ENCODE measurements at places on chromosomes 5 and 9.

GRCh38 chr9:125632321-125633115, 74.5 kb downstream of the MAPKAP1 start:
- DNase-seq = no peak

GRCh38 chr9:126704157-126704891, 90.6 kb downstream of the LMX1B start:
- DNase-seq = no peak

DNA sequence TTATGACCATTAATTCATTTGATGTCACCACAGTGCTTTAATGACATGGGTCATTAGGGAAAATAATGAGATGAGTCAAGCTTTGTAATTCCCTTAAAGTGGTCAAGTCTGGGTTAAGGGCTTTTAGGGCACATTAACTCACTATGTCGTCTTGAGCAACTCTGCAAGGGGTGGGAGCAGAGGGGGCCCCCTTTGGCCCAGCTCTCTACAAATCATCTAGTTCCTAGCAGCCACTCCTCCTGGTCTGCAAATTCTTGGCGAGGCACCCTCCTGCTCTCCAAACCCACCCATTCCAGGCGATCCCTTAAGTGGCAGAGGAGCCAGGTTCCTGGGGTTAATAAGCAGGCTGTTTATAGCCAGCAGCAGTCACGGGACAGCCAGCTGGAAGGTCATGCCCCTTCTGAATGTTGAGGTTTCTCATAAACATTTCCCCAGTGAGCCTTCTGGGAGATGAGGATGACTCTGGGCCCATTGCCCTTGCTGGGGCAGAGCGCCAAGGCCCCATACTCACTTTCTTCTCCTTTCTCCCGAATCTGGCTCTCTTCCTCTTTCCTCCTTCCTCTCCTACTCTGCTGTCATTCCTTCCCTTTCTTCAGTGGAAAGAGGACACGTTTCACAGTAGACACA, 14.3 kb upstream of the GPX3 start:
- DNase-seq = no peak

DNA sequence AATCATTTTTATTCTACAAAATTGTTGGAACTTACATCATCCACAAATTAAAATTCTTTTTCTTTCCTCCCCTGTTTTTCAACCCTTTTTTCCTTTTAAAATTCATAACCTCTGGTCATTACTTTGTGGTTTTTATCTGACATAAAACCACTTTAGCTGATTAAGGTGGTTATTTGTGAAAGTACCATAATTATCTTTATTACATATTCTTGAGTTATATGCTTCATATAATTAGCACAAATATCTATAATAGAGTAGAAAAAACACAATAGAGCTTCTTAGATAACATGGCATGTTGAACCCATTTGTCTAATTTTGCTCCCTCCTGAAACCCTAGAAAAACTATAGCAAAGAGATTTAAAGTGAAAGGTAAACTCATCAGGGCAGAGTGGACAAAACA, 22.9 kb upstream of the PPIC start:
- DNase-seq = no peak

GRCh38 chr5:174409070-174409469, 315.3 kb upstream of the MSX2 start:
- peak; percentile 25 for DNase-seq

DNA sequence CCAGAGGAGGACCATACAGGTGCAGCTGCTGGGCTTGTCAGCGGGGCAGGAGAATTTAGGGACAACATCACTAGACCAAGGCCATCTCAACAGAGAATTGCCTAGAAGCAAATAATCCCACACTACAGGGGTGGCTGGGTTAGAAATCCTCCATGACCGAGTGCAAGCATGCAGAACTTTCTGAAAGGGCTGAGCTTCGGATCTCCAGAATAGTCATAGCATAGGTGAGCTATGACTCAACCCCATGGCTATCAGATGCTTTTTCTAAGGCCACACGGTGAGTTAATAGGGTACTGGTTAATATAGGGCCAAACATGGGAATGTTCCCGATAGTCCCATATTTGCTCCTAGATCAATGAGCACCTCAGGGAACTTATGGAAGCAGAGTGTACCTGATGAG, 4.2 kb downstream of the KCNIP1 start:
- DNase-seq = no peak

GRCh38 chr9:114820776-114821501, 15.1 kb upstream of the TNFSF15 start:
- DNase-seq = no peak

- DNase-seq = no peak
Observed at GRCh38 chr5:159132429-159133040, 32.8 kb upstream of the EBF1 start.

- DNase-seq = no peak
Observed at GRCh38 chr9:132199056-132199455, 37.2 kb downstream of the NTNG2 start.

DNA sequence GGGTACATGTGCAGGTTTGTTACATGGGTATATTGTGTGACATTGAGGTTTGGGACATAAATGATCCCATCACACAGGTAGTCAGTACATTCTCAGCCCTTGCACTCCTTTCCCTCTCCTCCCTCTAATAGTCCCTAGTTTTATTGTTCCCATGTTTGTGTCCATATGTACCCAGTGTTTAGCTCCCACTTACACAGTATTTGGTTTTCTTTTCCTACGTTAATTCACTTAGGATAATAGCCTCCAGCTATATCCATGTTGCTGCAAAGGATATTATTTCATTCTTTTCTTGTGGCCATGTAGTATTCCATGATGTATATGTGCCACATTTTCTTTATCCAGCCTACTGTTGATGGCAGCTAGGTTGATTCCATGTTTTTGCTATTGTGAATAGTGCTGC, 27.4 kb downstream of the CNOT6 start:
- DNase-seq = no peak

DNA sequence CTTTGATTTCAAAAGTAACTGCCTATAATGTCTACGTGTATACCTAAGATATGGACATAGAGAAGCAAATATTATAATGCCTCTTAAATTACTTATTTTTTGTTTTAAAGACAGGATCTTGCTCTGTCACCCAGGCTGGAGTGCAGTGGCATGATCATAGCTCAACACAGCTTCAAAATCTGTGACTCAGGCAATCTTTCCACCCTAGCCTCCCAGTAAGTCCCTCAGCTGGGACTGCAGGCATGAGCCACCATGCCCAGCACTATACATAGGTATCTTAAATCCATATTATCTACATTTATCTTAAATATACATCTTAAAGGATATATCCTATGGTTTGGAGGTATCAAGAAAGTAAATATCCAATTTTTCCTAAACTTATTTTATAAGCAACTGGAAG, 261.2 kb downstream of the ARL15 start:
- no peak for DNase-seq

GRCh38 chr9:126681336-126681735, 67.6 kb downstream of the LMX1B start:
- DNase-seq = peak; percentile 51

GRCh38 chr5:51398875-51399642, 15.8 kb downstream of the ISL1 start:
- DNase-seq = peak; percentile 41

- DNase-seq = no peak
Observed at GRCh38 chr5:32506201-32506661, 61.7 kb upstream of the ZFR start.

DNA sequence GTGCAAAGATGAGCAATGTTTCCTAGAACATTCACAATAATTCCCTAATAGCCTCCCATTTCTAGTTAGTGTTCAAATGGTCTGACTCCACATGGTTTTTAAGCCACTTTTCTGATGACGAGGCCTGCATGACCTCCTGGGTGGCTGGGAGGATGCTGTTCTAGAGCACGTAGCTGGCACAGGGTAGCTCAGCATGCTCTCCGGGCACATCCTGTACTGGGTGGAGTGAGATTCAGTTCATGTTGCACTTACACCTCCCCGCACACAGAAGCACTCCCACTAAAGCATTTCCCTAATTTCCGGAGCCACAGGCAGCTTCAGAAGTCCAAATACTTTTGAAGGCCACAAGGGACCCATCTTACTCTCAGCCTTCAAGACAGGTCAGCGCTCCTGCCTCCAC, 159.8 kb upstream of the LHFPL2 start:
- DNase-seq = no peak

DNA sequence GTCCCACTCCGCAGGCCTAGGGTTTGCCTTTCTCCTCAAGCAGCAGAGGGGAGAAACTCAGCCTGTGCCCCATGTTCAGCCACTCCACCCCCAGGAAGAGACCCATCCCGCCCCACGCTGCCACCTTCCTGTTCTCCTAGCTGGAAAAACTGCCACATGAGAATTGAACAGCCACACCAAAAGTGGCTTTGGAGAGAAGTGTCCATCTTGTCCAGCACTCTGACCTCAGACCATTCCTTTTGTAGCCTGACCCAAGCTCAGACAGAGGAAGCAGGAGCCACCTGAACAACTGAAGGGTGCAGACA, 8.3 kb upstream of the SLC25A48 start:
- no peak for DNase-seq

DNA sequence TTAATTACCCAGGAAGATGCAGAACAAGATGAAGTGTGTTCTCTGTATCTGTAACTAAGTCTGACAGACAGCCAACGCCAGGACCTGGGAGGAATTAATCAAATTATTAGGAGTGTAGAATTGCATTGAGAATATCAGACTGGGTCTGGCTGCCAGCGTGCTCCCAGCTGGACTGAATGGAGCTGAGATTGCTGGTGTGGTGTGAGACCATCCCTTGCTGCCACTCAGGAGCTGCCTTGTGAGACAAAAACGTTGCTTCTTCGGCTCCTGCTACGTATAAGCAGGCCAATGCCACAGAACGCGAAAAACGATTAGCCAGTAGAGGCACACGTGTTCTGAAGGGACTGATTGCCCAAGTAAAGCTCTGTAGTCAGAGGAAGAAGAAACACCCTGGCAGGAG, 66.8 kb downstream of the AMBP start:
- DNase-seq = peak; percentile 3

DNA sequence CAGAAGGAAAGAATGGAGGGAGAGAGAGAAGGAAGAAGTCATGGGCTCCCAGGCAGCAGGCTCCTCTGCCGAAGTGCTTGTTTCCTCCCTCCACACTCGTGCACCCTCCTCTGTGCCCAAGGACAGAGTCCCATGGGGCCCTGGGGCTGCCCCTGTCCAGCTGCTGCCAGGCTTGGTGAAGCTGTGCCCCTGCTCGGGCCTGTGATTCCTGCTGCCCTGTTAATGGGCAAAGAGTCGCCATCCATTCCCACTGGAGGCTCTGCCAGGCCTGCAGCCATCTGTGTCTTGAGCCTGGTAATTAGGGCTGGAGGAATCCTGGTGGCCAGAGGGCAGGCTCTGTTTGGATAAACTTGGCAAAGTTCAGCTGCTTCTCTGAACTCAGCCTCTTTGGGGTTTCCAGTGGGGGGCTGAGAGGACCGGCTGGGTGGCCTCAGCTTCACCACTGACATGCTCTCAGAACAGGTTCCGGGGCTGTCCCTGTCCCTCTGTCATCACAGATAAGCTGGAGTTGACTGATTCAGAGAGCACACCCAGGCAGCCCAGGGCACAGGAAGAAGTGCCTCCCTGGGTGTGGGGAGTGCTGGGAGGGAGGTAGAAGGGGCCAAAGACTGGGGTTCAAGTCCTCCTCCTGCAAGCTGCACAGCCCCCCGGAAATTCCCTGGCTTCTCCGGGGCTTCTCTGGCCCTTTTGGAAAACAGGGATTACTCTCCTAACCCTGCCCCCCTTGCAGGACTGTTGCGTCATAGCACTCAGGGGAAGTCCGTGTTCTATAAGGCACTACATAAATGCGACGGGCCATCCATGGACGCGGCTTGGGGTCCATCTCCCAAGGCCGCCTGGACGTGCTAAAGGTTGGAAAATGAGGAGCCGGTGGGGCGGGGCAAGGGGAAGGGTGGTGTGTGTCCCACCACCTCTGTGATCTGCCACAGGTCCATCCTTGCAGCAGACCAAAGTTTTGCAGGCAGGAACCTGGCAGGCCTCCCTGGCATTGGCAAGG, 154.8 kb downstream of the PAX5 start:
- no peak for DNase-seq

- DNase-seq = no peak
Observed at GRCh38 chr5:67287510-67288268, 91.1 kb upstream of the CD180 start.

DNA sequence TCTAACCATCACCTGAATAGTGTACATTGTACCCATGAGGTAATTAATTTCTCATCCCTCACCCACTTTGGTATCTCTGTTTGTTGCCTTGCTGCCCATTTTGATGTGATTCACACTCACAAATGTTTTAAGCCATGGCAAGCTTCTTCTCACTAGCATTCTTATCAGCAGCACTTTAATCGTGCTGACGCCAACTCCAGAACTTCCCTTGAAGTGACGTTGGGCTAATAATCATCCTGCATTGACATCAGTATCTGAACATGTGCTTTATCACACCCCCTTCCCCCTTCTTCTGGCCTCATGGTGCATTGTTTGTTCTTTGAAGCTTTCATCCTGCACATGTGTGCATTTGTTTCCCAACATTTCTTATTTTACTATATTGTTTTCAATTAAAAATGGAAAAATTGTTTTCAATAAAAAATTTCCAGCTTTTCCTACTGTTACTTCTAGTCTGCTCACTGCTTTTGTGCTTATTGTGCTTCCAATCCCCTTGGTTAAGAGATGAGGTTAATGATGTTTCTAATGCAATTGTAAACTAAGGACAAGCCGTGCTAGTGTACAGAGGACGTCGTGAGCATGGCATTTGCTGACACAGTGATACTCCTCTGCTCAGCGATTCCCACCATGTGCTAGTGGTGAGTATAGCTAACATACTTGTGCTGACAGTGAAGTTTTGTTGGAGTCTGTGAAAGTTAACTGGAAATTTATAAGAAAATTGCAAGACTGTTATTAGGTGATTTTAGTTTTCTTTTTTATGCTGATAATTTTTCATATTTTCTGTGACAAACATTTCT, 238.5 kb downstream of the KDM4C start:
- no peak for DNase-seq

GRCh38 chr5:124195411-124195810, 551.0 kb downstream of the ZNF608 start:
- no peak for DNase-seq

GRCh38 chr9:129968690-129969485, 74.1 kb downstream of the FNBP1 start:
- DNase-seq = no peak

GRCh38 chr5:161546470-161547301, at the start of gene GABRB2:
Gene GABRB2, minus strand, starts transcription at chr5:161546725. Its CDS starts 82 bp downstream, at chr5:161546643.
- peak; percentile 49 for DNase-seq

DNA sequence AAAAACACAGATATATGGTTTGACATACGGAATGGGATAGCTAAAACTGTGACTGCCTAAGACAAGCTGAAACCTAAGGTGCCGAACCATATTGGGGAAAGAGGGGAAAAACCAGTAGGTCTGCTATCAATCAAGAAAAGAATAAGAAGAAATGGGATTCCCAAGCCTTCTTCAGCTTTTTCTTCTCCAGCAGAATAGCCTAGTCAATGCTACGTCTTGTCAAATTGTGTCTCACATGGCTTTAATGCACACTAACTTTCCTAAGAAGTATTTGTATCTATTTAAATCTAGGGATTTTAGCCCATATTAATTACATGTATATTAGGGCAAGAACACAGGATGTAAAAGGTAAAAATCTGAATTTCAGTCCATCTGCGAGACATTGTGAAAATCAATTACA, 797 bp upstream of the FBXO38 start:
- DNase-seq = no peak

- no peak for DNase-seq
Observed at GRCh38 chr5:136517755-136518154, 152.4 kb upstream of the TRPC7 start.

GRCh38 chr5:71014176-71014575, 11.0 kb downstream of the NAIP start:
- DNase-seq = no peak
